ENCODE measurements at places on chromosomes 6 and 20.

DNA sequence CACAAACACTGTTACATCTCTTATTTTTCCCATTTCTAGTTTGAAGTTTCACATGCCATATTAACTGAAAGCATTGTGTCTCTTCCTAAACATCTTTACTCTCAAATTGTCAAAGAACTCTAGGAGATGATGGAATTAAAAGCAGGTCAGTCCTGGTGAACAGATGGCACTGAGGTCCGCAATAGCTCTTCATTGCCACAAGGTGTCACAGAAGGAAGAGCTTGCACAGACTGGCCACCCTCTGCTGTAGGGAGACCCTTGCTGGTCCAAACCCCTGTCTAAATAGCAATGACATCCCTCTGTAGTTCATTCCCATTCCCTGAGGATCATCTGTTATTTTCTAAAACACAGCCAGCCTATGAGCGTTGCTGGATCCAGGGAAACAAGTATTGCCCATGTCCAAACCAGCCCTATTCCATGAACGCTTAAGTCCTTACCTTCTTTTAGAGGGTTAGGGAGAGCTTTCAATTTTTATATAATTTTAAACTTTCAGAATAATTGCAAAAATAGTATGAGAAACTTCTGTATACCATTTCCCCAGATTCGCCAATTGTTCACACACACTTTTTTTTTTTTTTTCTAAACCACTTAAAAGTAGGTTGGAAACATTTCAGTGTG, 10.1 kb upstream of the HDAC2 start:
- DNase-seq = no peak

DNA sequence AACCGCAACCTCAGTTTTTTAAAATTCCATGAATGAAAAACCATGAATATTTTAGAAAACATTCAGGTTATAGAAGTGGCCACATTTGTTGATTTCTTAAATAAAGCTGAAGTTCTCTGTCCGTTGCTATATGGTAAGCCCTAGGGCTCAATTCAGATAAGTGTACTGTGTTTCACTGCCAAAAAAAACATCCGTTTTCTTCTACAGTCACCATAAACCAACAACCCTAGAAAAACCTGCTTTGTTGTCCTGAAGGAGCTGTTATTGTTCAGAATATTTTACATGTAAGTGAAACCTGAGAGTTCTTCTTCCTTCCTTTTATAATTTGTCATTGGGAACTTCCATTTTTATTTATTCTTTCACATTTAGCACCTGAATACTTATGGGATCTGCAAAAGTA, 274.1 kb downstream of the TFAP2A start:
- DNase-seq = no peak

DNA sequence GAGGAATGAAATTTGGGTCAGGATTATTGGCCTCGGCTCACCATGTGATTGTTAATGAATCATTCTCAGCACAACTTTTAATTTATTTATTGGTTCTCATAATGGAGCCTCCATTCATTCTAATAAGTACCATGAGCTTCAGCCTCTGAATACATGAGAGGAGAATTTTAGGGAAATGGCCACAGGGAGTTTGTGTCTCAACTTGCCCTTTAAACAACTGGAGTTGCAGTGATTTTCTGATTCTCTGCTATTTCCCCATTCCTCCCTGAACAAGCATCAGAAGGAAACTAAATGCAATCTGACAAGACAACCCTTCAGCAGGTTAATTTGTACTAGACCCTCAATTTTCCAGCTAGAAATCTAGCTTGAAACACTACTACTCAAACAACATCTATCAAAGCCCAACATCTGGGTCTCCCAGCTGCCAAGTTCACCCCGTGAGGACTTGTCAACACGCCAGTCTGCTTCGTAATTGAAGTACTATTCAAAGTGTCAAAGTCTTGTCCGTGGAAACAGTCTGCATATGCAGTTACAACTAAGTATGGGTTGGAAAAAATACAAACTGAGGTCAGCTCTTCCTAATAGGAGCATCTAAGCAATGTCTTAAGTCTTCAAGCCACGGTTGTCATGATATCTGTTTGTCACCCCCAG, 235.4 kb downstream of the CDH4 start:
- no peak for DNase-seq

DNA sequence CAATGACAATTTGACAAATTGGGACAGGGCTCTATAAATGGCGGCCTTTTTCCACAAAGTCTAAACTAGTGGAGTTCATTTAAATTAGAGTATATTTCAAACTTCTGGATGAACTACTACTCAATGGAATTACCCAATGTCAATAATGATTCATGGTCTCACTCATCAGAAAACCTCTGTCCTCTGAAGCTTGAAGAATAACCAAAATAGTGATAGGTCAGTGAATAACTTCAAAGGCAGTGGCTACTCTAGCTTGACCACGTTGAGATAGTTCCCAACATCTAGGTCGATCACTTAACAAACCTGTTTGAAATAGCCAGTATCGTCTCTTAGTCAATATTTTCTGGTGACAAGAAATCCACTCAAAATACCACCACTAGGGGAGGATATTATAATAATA, 197.6 kb downstream of the HDGFL1 start:
- DNase-seq = no peak

DNA sequence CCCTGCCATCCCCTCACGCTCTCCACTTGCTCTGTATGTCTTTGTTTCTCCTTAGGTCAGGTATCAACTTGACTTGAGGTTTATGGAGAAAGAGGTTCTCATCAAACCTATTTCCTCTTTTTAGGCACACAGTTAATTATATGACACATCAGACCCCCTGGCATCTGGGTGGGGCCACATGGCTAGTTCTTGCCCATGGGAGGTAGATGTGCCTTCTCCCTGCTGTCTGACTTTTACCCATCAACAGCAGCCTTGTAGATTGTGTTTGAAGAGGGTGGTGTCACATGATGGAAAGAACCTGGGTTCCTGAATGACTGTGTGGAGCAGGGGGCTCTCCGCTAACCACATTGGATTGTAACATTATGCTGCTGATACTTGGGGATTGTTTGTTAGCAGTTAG, 7.2 kb upstream of the UQCC2 start:
- DNase-seq = no peak

DNA sequence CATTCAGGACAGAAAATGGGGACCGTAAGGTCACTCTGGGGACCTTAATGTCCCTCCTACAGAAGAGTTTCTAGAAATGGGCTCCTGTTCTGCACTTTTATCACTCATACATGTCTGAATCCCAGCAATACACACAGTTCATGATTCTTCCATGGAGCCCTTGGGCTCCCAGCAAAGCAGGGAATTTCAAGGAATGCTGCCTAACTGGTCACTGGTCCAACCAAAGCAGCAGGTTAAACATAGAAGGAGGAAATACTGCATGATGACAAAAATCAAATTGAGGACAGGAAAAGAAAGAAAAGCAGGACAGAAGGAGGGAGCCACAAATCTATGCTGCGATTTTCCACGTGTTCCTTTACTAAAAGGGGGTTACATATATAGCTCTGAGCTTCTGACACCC, 300.2 kb downstream of the PTPRT start:
- DNase-seq = no peak

DNA sequence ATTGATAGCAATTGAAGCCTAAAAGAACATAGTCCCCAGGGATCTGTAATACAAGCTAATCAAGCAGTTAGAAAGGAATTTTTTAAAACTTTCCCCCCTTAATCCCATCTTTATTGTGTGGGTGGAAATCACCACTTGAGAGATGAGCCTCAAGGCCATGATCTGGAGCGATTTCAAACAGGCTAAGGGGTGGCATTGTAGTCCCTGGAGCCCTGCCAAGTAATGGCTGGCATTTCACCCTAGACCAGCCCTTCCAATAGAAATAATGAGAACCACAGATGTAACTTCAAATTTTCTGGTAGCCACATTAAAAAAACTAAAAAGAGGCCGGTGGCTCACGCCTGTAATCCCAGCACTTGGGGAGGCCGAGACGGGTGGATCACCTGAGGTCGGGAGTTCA, 46.9 kb downstream of the PRDM1 start:
- no peak for DNase-seq

DNA sequence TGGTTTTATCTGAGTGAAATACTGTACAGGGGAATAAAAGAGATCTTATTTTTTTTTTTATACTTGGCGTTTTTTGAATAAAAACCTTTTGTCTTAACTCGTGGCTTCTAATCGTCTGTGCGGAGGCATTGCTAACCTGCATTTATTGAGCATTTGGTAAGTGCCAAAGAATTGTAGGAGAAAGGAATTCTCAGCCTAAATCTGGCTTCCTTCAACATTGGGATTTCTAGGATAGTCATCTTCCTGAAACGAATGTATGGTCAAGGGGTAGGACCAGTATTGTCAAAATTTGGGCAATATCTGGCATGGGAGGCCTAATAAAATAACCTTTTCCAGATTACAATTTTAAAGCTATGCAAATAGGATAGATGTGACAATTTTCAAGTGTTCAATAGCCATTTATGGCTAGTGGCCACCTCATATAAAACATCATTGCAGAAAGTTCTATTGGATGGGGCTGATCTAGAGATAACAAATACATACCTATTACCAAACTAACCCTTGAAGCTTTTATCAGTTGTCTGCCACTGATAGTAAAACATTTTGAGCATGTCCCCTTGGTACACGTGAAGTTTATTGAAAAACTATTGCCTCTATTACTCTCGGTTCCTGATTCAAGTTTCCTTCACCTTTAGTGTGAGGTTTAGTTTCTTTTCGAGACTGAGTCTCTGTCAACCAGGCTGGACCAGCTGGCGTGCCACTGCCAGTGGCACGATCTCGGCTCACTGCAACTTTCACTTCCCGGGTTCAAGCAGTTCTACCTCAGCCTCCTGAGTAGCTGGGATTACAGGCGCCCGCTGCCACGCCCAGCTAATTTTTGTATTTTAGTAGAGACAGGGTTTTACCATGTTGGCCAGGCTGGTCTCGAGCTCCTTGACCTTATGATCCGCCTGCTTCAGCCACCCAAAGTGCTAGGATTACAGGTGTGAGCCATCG, 5.6 kb downstream of the PIM1 start:
- peak; percentile 32 for DNase-seq

DNA sequence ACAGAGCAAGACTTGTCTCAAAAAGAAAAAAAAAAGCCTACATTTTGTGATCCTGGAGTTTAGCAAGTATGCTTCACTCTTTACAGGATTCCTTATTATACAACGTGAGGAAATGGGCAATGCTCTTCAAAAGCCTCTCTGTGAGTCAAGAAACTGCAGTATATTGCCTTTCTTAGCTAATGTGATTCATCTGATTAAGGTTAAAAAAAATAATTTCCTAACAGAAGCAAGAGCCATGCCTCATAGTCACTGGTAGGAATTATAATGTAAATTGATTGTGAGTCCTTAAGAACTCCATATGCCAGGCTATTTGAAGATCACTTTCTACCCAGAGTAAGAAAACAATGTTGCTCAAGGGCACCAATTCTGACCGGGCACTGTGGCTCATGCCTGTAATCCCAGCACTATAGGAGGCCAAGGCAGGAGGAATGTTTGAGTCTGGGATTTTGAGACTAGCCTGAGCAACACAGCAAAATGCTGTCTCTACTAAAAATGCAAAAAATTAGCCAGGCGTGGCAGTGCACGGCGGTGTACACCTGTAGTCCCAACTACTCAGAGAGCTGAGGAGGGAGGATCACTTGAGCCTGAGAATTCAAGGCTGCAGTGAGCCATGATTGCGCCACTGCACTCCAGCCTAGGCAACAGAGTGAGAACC, 43.3 kb downstream of the SLC26A8 start:
- DNase-seq = no peak

All from suppressor macrophage treated with lipopolysaccharide for 1 hour (primary cell).